ENCODE measurements at places on chromosomes 1 and 21.
A peak's percentile ranks its signal among the peaks of the same experiment; 100 is the strongest.

GRCh38 chr1:10549904-10550664 lies 75.3 kb downstream of the PEX14 start:
- DNase-seq = no peak

- DNase-seq = no peak
Measured at GRCh38 chr1:228514421-228514820, 27.2 kb downstream of the RNF187 start.

DNA sequence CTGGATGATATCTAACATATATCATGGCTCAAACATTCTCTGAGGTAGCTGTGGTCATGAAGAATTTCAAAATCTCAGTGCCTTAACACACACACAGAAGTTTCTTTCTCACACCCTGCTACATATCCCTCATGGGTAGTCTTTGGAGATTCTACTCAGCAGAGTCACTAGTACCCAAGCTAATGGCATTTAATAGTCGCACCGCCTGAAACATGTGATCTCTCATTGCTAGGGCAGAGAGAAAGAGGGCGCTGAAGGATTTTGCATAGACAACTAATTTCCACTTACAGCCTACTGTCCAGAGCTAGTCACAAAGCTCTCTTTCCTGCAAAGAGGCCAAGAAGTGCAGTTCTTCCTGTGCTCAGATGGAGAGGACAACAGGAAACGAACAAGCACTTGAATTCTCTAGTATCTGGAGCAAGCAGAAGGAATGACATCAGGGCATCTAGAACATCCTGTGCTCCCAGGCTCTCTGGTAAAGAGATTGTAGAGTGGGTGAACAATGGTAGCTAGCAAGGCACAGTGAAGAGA lies 183.4 kb upstream of the PTBP2 start:
- DNase-seq = peak; percentile 53

DNA sequence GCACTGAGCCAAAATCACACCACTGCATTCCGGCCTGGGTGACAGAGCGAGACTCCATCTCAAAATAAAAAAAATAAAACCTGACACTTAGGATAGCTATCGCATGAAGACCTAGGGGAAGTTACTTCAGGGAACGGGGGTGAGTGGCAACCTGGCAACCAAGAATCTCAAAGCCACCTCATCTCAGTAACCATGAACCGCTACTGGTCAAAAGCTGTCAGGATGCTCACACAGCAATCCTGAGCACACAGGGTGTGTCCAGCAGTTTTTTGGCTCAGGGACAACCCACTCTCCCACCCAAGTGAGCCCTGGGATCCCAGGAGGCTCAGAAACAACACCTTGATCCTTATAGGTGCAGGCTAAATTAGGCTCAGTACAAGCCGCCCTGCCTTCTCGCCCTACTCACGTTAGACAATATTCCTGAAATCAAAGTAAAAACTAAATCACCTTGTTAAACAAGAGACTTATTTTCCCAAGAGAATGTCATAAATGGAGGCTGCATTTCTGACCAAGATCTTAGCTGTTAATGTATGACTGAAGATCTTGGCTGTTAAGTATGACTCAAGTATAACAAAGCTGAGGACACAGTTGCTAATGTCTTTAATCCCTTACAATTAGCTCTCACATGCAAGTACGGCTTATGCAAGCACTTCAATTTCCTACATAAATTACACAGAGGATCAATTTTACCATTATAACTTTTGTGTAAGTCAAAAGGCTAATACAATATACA lies 48.3 kb upstream of the NADK start:
- DNase-seq = peak; percentile 61

DNA sequence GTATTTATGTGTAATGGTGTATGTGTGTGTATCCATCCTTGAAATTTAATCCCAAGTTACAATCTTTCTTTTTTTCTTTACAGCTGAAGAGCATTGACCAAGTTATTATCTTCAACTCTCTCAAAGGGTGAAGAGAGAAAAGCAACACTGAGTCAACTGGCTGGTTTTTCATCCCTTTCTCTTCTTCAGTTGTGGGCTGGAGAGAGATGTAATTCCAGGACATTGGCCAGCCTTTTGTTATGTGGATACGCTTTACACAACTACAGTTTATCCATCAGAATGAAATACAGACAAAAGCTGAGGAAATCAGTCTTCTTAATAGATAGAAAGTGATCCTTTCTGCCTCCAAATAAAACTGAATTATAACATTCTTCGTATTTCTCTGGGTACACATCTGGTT lies 357.0 kb upstream of the NCAM2 start:
- no peak for DNase-seq

GRCh38 chr1:1755426-1755825 lies 22.8 kb downstream of the NADK start:
- DNase-seq = no peak

DNA sequence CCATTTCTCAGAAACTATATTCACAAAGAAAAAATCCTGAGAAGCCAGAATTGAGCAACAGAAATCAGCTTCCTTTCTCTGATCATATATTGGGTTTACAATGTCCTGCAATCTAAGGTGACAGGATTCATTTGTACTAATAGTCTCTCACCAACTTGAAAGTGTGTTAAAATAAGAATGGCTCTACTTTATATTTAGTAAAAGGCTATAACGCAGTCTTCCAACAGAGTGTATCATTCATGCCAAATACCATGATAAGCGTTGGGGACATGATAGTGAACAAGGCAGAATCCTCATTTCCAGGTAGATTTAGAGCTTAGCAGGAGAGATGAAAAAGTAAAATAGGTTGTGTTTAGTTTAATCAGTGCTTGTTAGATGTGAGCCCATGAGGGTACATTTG lies 519.2 kb upstream of the ZRANB2 start:
- DNase-seq = no peak

DNA sequence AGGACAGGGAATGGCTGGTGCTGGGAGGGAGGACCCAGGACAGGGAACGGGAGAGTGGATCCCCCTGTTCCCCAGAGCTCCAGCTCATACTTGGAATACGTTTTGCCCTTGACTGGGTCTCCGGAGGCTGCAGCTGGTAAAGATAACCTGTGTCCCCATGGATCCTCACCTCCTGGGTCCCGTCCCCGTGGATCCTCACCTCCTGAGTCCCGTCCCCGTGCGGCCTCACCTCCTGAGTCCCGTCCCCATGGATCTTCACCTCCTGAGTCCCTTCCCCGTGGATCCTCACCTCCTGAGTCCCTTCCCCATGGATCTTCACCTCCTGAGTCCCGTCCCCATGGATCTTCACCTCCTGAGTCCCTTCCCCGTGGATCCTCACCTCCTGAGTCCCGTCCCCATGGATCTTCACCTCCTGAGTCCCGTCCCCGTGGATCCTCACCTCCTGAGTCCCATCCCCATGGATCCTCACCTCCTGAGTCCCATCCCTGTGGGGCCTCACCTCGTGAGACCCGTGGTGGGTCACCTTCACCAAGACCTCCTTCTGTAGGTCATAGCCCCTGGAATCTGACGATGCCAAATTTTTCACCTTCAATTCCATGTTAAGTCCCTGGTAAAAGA lies 61.4 kb downstream of the SCCPDH start:
- DNase-seq = no peak

GRCh38 chr1:174837386-174837785 lies 162.4 kb upstream of the CACYBP start:
- DNase-seq = no peak

DNA sequence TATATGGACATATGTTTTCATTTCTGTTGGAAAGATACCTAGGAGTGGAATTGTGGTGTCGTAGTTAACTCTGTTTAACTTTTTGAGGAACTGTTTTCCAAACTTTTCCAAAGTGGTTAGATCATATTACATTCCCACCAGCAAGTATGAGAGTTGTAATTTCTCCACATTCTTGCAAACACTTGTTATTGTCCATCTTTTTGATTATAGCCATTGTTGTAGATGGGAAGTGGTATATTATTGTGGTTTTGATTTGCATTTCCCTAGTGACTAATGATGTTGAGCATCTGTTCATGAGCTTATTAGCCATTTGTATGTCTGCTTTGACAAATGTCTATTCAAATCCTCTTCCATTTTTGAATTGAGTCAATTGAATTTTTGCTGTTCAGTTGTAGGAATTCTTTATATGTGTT lies 19.8 kb downstream of the CAMTA1 start:
- DNase-seq = no peak

DNA sequence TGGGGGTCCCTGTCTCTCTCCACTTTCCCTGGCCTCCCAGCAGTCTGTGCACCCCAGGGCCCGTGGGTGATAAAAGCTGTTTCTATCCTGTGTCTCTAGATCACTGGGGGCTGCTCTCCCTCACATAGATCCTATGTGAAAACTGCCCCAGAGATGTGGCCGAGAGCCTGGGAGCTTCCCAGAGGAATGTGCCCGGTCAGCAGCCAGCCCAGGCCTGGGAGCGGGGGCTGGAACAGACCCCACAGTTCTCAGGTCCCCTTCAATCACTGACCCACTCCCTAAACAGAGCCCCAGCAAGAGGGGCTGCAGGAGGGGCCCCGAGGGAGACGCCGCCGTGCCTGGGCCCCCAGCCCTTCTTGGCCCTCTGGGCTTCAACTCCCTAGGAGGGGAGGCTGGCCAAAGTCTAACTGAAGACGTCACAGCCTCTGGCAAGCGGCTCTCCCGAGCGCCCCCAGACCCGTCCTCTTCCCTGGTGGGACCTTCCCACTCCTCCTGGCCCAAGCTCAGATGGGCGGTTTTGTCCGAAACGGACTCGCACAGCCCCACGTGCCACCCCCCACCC lies 403 bp downstream of the MXRA8 start:
- DNase-seq = peak; percentile 40

GRCh38 chr1:61247051-61247825 lies 164.9 kb downstream of the NFIA start:
- DNase-seq = no peak

DNA sequence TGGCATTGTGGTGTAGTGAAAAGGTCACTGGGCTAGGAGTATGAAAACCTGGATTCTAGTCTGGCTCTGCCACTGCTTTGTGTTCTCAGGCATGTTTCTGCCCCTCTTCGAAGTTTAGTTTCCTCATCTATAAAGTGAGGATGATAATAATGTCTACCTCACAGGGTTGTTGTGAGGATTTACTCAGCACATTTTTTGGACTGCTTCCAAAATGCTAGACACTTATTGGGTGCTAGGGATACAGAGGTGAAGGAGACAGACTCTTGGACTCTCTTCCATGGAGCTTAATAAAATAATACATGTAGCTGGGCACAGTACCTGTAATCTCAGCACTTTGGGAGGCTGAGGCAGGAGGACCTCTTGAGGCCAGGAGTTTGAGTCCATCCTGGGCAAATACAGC lies 3.6 kb downstream of the KIF2C start:
- no peak for DNase-seq

GRCh38 chr1:30642391-30643120 lies 80.8 kb downstream of the MATN1 start:
- no peak for DNase-seq

GRCh38 chr1:203207751-203208150 lies 21.2 kb upstream of the CHI3L1 start:
- no peak for DNase-seq

DNA sequence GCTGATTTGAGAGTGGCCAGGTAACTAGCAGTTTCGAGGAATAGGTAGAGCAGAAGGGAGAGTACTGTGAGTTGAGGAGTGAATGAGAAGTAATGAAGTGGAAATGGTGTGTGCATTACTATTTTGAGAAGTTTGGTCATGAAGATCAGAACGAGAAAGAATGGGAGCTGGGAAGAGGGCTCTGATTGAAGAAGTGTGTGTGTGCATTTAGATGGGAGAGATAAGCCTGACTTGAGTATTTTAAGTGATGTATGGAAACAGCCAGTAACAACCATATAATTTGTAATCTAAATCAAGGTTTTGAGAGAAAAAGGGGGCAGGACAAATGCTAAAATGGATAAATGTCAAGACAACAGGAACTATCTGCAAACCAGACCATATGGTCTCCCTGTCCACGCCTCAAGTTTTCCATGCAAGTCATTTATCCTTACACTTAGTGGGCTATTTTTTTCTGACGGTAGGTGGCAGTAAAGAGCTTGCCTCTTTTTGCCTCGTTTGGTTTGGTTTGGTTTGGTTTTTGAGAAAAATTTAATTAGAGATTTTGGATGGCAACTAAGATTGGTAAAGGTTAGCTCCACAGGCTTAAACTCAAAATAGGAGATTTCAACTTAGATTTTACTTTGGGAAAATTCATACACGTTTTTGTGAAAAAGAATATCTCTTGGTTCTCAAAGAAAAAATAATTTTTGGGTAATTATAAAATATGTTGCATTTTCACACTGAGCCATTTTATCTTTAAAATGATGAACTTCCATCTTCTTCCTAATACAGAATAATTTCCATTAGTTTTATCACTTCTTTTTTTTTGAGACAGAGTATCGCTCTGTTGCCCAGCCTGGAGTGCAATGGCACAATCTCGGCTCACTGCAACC lies 9.5 kb upstream of the B3GALNT2 start:
- peak; percentile 58 for DNase-seq

DNA sequence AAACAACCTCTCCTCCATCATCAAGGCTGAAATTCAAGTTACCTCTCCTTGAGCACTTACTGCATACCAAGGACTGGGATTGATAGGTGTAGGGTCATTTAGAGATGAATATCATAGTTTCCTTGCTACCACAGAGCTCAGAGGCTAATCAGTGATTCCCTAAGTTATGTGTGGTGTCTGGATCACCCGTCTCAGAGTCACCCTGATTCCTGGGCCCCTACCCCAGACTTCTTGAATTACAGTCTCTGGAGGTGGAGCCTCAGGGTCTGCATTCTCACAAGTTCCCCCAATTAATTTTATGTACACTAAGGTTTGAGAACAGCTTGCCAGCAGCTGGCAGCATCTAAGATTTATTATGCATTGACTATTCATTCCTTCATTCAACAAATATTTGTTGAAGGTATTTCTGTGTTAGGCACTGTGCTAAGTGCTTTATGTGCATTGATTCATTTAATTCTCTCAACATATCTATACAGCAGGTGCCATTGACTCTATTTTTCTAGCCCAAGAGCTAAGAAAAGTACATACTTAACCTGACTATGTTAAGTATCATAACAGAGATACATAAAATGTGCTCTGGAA lies 182.9 kb upstream of the FGGY start:
- DNase-seq = no peak

DNA sequence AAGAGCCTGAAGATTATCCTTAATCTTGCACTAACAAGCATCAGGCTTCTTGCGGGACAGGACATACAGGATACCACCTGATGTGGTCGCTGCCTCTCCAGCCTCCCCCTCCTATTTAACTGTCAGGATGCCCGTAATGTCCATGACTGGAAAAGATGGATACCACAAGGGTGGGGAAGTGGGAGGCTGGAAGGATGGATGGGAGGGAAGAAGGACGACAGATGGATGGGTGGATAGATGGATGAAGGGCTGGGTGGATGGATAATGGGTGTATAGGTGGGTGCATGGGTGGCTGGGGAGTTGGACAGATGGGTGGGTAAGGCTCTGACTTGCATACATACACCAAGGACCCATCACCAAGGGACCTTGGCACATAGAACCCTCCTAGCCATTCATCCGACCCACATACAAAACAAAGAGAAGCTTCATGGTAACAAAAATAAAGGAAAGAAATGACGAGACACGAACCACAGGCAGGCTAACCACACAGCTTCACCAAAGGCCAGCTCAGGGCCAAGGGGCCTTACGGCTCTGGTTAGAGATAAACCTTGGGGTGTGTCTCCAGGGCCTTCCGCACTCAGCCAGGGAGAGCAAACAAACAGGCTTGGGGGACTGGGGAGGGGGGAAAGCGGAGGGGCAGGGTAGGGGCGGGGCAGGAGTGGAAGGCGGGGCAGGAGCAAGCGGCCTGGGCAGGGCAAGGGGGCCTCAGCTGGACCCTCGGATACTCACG lies 50.5 kb downstream of the HSPG2 start:
- no peak for DNase-seq

- DNase-seq = peak; percentile 79
Measured at GRCh38 chr1:17059391-17060305, 5.8 kb upstream of the SDHB start.

- no peak for DNase-seq
Measured at GRCh38 chr1:18936471-18936813, 20.0 kb downstream of the IFFO2 start.

GRCh38 chr1:171969813-171970212 lies 128.5 kb downstream of the DNM3 start:
- DNase-seq = no peak
